ENCODE measurements at places on chromosomes 6 and 20.

GRCh38 chr6:157954150-157955117 lies 27.2 kb upstream of the SYNJ2 start:
- no peak for DNase-seq

DNA sequence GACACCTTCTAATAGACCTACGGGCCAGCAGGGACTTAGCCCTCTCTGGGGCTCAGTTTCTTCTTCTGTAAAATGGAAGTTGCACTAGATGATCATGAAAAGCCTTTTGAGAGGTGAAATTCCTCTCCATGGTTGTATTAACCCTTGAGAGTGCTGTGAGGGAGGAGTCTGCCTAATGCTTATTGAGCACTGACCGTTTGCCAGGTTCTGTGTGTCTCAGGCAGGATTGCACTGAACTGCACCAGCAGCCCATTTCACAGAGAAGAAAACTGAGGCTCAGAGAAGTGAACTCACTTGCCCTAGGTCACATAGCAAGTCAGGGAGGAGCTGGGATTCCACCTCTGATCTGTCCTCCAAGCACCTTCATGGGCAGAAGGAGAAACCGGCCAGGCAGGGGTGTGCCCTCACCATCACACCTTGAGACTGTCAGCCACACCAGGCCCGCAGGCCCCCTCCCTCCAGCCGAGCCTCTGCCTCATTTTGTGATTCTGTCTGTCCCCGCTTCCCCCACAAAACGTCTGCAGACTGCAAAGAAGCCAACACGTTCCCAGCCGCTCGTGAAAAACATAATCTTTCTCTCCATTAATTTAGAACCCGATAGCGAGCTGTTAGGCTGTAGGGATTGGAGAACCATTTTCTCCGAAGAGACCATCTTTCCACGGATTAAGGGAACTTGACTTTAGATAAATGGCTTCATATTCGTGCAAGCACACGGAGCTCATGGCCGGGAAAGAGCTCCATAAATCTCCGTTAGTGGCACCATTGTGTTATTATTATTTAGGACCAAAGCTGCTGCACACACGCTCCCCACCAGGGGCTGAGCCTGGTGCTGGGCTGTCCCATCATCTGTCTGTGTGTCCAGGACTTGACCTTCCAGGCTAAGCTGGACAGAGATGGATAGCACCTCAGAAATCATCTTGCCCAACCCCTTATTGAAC lies 46.0 kb downstream of the KIAA1755 start:
- no peak for DNase-seq

DNA sequence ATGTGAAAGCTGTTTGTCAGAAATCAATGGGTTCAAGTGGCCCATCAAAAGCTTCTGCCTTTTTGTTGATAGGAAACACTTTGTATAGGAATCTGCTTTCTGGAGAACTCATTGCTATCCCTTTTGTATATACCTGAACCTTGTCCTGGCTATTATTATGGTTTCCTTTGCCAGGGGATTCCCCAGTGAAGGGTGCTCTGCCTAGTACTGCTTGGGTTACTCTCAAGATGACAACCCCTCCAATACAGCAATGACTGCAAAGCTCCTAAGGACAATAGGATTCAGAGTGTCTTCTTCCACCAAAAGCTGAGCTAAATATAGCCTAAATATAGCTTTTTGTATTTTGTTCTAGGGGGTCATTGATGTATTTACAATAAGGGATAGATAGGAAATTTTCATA lies 54.0 kb upstream of the PTPRK start:
- DNase-seq, result no peak

- no peak for DNase-seq
Measured at GRCh38 chr6:62740596-62740995, 454.6 kb upstream of the KHDRBS2 start.

DNA sequence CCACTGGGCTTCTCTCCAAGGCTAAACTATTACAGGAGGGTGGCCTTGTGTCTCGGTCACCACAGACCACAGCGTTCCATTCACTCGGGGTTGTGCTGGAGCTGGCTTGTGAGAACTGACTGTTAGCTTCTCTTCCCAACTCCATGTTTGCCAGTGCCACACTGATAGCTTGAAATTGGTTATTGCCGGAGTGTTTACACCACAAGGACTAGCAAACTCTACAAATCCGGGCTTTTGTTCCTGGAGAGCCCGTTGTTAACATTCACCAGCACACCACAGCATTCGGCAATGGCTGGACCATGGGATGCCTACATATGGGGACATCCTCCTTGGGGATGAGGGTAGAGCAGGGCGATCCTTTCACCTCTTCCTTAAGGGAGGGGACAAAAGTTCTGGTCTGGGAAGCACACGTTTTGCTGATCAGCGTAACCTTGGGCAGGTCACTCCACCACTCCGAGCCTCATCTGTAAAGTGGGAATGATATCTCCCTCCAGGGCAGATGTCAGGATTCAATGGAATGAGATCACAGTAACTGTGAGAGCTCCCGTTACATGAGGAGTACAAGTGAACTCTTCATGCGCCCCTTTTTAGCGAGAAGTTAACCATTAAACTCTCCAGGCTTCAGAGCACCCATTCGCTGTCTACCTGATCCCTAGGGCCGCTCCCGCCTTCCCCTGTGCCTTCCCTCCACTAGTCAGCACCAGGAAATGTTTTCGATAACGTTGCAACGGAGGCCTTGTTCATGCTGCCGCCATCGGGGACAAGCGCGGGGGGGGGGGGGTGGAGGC lies 41.7 kb upstream of the TTPAL start:
- DNase-seq, result no peak

DNA sequence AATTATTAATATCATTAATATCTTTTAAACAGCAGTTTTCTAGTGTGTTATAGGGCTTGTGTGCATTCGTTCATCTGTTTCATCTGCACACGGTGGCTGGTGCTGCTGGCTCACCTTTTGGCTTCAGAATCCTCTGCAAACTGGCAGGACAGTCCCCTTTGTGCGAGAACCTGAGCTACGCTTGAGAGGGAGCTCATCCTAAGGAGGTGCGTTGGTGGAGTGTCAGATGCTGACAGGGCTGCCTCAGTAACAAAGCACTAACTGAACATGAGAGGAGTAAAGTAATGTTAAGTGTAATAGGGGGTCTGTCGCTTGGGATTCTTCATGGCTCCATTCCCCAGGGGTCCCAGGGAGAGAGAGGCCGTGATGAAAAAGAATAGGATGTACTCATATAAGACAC lies 22.4 kb downstream of the ELOVL2 start:
- DNase-seq, result no peak

DNA sequence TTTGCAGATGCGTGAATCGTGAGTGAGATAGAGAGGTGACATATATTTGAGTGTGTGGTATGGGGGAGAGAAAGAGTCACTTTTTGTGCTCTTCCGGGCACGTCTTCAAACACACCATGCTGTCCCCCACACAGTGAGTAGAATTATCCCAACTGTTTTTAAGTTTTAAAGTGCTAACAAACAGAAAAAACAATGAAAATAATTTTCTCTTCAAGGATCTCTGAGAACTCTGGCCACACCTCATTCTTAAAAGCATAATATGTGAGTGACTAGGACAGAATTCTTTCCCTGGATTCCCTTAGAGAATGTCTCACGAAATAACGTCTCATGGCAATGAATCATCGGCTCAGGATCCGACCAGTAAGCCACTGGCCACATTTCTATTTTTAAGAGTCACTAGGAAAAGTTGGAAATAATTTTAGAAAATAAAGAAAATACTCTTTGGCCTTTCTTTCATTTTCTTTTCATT lies 235.7 kb upstream of the ZNF217 start:
- no peak for DNase-seq

- no peak for DNase-seq
Measured at GRCh38 chr6:37665304-37665703, 32.4 kb downstream of the MDGA1 start.

- no peak for DNase-seq
Measured at GRCh38 chr20:25299806-25300205, 51.9 kb downstream of the PYGB start.

All from activated CD4-positive, alpha-beta T cell treated with anti-CD3 and anti-CD28 coated beads for 24 hours (primary cell).